ENCODE measurements at places on chromosomes 4 and X.

GRCh38 chrX:136780241-136780640 is 491 bp downstream of the ARHGEF6 start:
- no peak for DNase-seq

DNA sequence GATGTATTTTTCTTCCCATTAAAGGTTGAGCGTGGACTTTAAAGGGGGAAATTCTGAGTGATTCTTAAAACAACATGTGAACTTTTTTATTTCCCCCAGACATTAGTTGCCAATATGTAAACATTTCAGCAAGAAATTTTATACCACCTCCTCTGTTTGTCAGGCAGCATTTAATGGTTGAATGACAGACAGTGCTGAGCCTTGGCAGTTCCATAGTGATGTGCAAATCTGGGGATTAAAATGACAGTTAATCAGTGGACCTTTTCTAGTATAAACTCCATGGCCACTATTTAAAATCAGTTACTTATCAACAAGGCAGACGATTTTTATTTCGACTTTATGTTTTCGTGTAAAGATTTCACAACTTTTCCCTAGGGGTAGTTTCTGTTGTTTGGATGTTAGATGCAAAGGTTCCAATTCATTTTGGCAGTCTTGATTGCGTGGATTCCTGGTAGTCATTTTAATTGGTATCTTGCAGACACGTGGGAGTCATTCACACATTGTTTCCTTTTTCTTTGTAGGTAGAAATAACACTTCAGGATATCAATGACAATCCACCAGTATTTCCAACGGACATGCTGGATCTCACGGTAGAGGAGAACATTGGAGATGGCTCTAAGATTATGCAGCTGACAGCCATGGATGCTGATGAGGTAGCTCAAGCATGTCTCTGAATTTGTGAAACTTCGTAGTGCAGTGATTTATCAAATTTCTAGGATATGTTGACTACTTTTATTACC is 83.7 kb downstream of the FAT4 start:
- DNase-seq: no peak

- no peak for DNase-seq
Observed at GRCh38 chr4:139596034-139596683, 40.1 kb upstream of the SETD7 start.

- no peak for DNase-seq
Observed at GRCh38 chr4:37956941-37957340, 3.3 kb upstream of the PTTG2 start.

DNA sequence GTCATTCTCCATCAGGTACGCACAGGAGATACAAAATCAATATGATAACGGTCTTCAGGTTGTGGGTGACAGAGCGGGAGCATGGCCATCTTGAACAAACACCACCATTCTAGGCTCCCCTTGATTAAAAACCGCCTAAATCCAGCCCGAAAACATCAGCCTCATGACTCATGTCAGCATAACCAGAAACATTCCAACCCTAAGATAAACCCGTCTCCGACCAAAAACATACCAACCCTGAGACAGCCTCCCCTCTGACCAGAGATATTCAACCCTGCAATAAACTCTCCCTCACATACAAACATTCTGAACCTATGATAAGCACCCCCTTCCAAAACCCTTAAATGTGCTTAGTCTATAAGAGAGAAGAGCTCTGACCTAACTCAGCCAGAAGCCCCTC is 157.9 kb downstream of the DHRSX start:
- DNase-seq: no peak

DNA sequence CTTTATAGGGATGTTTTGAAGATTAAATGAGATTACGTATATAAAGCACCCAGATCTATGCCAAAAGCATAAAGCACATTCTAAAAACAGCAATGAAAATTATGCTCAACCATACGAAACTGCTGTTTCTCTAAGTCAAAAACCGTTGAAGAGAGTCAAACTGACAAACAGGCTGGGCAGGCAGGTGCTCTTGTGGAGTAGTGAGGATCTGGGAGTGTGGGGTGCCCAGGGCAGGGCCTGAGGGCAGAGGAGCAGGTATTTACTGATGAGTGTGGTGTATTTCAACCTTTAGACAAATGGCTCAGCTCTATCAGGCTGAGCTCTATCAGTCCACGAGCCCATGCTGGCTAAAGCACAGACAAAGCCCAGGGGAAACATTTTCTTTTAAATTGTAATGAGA is 40.4 kb downstream of the RELL1 start:
- no peak for DNase-seq

GRCh38 chr4:173057442-173057841 is 111.2 kb upstream of the GALNT7 start:
- peak; percentile 44 for DNase-seq

DNA sequence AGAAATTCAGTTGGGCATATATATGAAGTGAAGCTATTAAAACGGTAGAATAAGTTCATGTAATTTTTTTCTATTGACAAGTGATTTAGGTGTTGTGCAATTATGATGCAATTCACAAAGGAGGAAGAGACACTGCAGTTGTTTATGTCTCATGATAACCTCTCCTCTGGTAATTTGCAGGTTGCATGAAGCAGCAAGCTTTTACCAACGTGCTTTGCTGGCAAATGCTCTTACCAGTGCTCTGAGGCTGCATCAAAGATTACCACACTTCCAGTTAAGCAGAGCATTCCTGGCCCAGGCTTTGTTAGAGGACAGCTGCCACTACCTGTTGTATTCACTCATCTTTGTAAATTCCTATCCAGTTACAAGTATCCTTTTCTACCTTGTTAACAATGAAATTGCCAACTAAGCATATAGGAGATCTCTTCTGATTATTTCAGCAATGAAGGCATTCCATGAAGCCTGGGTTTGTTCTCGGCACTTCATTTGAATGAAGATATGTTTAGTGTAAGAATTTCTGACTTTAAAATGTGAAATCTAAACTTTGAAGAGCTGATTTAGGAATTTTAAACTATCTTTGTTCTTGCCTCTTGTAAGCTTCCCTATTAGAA is 3.9 kb downstream of the TMEM33 start:
- DNase-seq: no peak

GRCh38 chrX:69133921-69134542 is 31.2 kb downstream of the PJA1 start:
- DNase-seq: peak; percentile 34

DNA sequence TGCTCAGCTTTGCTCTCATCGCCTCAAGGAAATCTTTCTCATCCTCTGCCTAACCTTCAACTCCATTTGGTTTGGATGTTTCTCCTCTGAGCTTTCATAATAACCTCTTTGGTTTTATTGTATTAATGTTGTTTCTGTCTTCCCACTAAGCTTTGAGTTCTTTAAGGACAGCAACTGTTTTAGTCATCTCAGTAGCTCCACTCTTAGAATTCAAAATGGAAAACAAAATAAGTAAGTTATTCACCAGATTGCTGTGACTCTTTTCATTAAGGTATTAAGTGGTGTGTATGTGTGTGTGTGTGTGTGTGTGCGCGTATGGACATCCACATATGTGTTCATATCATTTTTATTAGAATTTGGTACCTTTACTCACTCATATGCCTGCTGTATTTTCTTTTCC is 279.2 kb upstream of the BOD1L1 start:
- DNase-seq: no peak

DNA sequence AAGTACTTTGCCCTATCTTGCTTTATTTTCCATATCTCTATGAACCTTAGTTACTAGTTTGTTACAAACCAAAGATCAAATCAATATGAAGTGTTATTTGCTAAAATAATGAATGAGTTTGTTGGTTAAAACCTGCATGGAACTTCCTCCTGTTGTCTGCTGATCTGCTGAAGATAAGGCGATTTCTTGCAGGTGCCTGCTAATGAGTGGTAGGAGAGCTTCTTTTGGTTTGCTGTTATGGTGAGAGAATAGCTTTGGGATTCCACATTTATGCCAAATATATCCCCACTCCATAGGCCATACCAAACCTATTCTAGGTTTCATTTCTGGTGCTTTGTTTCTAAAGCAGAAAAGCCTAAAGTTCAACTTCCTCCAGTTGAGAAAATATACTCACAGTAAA is 103.8 kb upstream of the PCDH10 start:
- no peak for DNase-seq

Measured in RCC 7860 (cell line).